ENCODE measurements at places on chromosomes 11 and 22.

- DNase-seq, result no peak
Observed at GRCh38 chr11:42175203-42175602, 715.8 kb upstream of the LRRC4C start.

DNA sequence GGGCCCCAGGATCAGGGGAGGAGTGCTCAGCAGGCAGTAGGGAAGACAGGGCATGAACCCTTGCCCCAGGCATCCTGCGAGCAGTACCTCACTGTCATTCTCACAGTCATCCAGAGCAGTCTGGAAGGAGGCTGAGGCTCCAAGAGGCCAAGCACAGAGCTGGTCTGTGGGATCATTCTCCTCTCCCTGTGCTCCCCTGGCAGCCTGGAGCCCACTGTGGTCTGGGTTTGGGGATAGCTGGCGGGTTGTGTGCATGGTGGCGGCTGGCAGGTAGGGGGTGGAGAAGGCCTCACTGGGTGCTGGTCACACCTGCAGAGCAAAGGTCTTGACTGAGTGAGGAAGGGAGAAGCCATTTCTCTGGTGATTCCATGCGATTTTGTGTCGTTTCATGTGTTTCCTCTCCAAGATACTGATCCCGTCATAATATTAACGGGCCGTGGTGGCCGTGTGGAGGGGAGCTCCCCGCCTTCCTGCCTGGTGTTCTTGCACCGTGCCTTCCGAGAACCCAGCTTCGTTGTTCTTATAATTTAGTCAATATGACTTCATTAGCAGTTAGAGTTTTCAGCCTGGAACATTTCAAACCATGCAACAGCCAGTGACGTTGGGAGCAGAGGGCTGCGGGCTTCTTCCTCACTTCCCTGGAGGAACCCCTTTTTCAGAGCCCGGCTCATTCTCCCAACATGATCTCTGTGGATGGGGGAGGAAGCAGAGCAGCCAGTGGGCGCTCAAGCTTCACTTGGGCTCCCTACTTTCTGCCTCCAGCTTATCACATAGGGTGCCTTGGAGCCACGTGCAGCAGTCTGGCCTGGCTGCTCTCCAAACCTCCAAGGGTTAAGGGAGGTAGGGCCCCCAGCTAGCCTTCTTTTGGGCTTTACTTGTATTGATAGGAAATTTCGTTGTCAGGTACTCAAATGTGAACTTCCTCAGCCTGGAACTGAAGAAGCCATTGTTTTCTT, 20.8 kb upstream of the ADORA2A start:
- DNase-seq, result no peak

GRCh38 chr22:31148953-31149627, 8.8 kb upstream of the PLA2G3 start:
- DNase-seq, result peak; percentile 52

DNA sequence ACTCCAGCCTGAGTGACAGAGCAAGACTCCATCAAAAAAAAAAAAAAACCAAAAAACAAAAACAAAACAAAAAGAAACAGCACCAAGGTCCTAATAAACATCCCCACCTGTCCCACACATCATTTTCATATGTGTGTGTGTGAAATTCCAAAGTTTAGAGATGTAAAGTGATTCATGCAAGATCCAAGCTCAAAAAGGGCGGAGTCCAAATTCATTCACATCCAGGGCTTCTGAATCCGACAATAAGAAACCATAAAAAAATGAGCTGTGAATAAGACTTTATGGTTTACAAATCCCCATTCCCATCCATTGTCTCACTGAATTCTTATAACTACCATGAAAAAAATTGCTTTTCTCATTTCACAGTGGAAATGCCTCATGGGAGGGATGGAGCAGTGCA, 30.9 kb upstream of the IGSF22 start:
- DNase-seq, result no peak

GRCh38 chr11:69613594-69613993, 27.4 kb upstream of the CCND1 start:
- DNase-seq, result no peak

DNA sequence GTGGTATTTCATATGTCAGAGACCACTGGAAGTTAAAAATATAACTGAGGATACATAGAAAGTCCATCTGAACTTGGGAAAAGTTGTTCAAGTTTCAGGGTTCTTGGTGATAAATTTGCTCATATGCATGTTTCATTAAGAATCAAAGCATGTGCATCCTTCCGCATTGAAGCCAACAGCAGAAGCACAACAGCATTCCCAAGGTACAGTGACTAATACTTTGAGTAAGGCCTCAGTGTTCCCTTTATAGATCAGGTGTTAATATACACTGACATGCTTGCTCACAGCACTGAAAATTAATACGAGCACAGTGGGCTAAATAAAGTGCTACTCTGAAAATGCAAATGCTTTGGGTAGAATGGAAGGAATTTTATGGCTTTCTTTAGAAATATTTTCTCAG, 691.1 kb downstream of the METTL15 start:
- DNase-seq, result no peak

GRCh38 chr22:47053726-47054141, 291.3 kb downstream of the TBC1D22A start:
- DNase-seq, result no peak

DNA sequence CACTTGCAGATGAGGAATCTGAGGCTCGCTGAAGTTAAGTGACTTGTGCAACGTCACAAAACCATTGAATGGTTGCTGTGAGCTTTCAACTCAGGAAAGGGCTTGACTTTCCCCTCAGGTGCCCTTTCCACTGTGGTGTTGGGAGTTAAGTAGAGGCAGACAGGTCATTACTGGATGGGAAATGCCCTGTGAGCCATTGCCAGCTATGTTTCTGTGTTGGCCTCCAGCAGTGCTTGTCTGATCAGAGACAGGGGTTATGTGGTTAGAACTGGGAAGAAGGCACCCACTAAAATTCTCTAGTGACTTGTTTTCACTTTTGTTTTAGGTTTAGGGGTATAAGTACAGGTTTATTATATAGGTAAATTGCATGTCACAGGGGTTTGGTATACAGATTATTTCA, 96.6 kb downstream of the FDX1 start:
- peak; percentile 30 for DNase-seq

GRCh38 chr11:131278472-131278871, 91.9 kb upstream of the NTM start:
- DNase-seq, result no peak

DNA sequence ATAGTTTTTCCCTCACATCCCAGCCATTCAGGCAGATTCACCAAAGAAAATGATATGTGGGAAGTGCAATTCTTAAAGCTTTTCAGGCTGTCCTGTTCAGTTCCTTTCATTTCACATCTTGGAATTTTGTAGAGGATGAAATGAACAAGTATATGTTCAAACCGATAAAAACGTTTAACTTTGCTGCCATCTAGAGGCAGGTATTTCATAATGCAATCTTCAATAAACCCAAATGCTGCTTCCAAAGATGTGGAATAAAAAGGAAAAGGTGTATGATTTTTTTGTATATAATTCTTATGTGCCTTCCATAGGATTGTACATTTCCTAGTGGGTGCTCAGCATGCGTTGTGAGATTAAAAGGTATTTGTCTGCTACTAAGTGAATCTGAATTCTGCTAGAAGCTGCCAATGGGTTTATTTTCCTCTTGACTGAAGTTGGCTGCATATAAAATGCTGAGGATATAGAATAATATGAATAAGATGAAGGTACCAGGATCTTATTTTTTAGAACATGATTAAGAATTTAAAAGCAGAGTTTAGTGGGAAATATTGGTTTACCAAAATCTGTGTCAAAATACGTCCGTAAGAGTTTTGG, 199.3 kb downstream of the PGR start:
- DNase-seq, result peak; percentile 41

GRCh38 chr11:235180-235579, 962 bp downstream of the SIRT3 start:
- DNase-seq, result no peak

GRCh38 chr11:44402466-44403075, 92.6 kb upstream of the ALX4 start:
- no peak for DNase-seq

DNA sequence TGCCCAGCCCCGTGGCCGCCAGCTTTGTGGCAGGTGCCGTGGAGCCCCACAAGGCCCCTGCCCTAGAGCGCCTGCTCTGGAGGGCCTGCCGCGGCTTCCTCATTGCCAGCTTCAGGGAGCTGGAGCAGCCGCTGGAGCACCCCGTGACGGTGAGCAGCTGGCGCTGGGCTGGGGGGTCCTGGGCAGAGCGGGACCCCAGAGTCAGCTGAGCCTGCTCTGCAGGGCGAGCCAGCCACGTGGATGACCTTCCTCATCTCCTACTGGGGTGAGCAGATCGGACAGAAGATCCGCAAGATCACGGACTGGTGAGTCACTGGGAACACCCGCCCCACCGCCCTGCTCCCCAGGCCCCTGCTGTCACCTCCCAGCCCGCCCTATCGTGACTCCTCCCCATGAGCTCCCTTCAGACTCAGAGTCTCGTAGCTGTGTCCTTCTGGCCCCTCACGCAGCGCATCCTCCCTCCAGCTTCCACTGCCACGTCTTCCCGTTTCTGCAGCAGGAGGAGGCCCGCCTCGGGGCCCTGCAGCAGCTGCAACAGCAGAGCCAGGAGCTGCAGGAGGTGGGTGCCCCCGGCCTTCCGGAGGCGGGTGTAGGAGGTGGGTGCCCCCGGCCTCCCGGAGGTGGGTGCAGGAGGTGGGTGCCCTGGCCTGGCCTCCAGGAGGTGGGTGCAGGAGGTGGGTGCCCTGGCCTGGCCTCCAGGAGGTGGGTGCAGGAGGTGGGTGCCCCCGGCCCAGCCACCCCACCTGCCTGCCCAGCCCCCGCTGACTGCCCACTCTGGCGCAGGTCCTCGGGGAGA, 4.7 kb downstream of the TCIRG1 start:
- no peak for DNase-seq

DNA sequence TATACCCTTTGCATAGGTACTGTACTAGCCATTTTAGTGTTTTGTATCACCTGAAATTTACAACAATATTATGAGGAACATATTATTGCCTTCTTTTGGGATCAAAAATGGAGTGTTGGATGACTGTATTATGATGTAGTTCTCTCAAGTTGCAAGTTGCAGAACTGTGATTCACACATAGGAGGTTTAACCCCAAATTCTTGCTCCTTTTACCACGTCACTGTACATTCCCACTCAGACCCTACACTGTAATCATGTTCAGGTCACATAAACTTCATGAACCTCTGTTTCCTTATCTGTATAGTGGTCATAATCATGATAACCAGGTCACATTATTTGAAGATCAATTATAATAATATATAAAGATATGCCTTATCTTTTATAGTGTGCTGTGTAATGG, 925.1 kb upstream of the TENM4 start:
- DNase-seq, result no peak

- peak; percentile 78 for DNase-seq
Observed at GRCh38 chr11:13339195-13340153, 61.9 kb downstream of the BMAL1 start.

DNA sequence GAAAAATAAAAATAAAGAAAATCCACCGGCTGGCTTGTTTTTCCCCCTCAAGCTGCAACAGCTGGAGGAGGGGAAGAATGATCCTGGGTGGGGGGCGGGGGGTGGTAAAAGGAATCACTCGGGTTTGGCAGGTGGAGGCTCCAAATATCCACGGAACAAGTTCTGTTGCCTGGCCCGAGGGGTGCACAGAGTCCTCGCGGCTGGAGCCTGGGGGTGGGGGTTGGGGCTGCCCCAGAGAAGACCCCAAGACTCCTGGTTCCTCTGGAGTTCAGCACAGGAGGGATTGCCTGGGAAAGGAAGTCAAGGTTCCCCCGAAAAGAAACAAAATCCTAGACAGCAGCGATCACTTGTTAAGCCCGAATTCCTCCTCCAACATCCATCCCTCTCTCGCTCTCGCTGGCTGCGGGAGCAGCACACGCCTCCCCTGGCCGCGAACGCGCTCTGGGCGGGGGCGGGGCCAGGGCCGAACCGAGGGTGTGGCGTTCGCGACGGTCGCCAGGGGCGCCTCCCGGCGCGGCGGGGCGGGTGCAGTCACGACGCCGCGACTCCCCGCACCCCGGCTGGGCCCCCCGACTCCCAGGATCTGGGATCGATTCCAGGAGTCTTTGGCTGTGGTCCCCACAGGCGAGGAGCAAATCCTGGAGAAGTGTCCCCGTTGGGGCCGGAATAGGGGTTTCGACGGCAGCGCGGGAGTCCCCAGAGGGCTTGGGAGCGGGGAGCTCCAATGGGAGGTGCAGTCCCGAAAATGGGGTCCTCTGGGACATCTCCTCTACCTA, at the start of gene KCNA4:
TSS of gene KCNA4 (minus strand) at position 443 of the 776 bp plus-strand sequence. CDS start 4,352 bp downstream, outside the sequence.
- DNase-seq, result no peak

GRCh38 chr11:122207505-122207904, 91.5 kb upstream of the BLID start:
- no peak for DNase-seq

- DNase-seq, result no peak
Observed at GRCh38 chr11:69538854-69539253, 57.4 kb downstream of the LINC01488 start.
